Activated CD8-positive, alpha-beta memory T cell treated with anti-CD3 and anti-CD28 coated beads for 1 hour (primary cell): ENCODE measurements at places on chromosomes 2 and 18.

DNA sequence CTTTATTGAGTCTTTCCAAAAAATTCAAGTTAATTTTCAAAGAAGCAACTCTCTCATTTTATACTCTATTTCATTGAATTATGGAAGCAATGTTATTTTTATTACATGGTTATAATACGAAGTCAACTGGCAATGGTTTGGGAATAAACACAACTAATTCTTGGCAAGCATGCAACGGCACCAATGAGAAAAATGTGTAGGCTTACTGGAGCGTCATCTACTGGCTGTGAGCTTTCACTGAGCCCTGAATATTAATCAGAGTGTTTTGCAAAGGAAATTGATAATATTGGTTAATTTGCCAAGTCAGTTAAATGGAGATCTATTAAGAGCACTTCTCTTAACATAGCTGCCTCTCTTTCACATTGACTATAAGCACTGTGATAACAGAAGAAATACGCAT, 163.9 kb downstream of the IKZF2 start:
- DNase-seq: no peak

DNA sequence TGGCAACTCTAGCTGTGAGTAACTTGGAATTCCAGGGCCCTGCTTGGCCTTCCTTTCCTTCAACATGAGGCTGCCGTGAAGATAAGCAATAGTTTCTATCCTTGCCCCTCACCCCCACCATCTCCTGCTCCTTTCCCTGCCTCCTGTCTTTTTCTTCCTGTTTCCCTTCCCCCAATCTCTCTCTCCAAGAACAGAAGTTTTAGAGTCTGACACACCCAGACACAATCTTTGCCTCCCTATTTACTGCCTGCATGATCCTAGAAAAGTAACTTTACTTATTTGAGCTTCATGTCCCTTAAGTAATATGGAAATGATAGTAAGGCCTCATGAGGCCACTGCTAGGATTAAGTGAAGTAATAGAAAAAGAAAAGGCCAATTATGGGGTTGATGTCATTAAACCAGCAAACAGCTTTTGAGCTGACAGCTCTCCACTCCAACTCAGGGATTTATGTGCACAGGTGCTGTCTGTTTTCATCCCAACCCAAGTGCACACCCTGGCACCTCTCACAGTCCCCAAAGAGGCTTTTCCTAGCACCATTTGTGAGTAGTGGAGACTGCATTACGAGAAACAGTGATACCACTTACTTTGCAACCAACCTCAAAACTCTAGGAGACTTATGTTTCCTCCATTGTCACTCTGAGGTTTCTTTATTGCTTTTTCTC, 123.7 kb upstream of the SIX3 start:
- DNase-seq: no peak

GRCh38 chr2:45269149-45269793, 260.0 kb upstream of the SIX2 start:
- DNase-seq: no peak

GRCh38 chr2:178315078-178315477, 120.8 kb downstream of the OSBPL6 start:
- no peak for DNase-seq

DNA sequence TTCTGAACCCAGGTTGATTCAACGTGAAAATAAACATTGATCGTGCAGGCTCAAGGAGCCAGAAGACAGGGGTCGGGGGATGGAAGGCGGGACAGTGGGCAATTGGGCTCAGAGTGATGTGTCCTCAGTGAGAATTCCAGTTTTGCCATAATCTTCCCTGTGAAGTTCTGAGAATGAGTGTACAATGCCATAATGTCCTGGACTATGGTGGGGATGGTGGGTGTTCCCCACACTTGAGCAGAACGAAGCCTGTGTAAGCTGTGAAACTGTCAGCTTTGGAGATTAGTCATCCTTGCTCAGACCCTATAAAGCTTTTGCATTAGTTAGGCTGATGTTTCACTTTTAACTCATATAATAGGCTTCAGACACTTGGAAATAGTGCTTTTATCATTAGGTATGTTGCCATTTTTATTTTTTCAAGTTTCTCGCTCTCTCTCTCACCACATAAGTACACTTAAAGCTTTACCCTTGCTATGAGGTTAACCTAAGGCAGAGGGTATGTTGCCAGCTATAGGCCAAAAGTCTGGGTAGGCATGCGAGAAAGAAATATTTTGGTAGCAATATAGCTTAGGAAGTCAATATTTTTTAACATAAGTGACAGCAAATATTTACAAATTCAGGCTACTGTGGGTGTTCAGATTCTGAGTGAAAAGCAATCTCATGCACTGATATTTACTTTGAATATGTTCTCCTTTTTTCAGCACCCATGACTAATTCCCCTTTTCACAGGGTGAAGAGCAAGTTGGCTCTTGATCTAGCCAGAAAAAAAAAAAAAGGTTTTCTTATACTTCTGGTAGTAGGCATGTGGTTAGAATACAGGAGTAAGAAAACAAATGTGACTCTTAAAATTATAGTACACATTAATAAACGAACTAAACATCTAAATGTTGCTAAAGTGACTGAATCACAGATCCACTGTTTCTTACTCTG, 47.2 kb downstream of the CDC42EP3 start:
- no peak for DNase-seq

DNA sequence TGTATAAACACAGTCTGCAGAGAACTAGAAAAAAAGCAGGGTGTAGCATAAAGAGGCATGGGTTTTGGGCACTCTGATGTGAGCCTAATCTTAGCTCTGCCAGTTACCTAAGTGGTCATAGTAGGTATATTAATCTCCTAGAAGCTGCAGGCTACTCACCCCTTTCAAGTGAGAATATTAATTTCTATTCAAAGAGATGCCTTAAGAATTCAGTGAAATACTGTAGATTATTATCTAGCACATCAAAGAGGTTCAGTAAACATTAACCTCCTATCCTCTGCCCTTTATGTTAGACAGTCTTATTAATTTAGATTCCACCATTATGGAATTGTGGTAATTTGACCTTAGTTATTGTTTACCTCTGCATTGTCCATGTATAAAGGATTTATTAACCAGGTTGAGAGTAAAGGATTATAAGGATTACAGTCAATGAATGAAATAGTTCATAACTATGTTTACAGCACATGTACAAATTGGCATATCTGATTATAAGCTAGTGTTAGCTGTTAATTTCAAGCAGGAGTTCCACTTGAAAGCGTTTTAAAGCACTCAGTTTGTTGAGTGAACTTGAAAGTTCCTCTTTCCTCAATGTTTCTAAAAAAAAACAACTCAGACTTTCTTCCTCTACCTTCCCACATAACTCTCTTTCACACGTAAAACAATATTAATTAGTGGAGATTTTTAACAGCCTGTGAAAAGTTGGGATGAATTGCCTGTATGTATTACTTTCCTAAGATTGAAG, 150.6 kb upstream of the EPC2 start:
- DNase-seq: no peak

DNA sequence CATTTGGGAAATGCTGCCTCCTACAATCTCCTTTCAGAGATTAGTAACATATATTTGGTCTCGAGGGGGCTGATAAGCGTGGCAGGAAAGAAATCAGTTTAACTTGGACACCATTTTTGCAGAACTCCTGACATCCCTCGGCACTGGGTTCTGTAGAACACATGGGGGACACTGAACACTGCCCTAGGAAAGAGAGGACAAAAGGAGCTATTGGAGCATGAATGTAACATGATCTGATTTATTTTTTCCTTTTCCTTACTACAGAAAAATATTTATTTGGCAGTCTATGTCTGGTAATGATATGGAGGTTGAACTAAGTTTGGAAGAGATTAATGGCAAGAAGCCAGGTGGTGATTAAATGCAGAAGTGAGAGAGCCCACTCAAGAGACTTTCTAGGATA, 153.8 kb downstream of the AFF3 start:
- DNase-seq: no peak

DNA sequence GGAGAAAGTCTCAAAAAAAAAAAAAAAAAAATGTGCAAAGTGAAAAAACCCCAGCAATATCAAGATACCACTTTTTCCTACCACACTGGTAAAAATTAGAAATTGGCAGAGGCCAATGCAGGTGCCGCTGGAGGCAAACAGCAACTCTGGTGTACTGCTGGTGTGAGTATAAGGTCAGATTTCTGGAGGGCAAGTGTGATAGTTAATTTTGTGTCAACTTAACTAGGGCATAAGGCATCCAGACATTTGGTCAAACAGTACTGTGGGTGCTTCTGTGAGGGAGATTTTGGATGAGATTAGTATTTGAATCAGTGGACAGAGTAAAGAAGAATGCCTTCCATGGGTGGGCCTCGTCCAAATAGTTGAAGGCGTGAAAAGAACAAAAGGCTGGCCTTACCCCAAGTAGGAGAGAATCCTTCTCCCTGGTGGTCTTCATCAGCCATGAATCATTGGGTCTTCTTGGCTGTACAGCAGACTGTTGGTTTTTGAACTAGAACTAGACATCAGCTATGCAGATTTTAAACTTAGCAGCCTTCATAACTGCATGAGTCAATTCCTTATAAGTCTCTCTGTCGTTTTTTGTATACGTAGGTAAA, 52.8 kb upstream of the FHL2 start:
- DNase-seq: no peak

DNA sequence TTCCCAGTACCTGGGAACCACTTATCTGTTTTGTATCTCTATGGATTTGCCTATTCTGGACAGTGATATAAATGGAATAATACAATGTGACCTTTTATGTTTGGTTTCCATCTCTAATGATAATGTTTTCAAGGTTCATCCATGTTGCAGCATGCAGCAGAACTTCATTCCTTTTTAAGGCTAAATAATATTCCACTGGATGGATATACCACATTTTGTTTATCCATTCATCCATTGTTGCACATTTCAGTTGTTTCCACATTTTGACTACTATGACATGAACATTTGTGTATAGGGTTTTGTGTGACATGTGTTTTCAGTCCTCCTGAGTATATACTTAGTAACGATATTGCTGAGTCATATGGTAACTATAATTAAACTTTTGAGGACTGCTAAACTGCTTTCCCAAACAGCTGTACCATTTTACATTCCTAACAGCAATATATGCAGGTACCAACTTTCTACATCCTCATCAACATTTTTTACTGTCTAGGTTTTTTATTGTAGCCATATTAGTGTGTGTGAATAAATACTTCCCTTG, 17.7 kb upstream of the MARCHF7 start:
- no peak for DNase-seq

GRCh38 chr2:230592775-230593174, 119.9 kb upstream of the CAB39 start:
- DNase-seq: no peak

DNA sequence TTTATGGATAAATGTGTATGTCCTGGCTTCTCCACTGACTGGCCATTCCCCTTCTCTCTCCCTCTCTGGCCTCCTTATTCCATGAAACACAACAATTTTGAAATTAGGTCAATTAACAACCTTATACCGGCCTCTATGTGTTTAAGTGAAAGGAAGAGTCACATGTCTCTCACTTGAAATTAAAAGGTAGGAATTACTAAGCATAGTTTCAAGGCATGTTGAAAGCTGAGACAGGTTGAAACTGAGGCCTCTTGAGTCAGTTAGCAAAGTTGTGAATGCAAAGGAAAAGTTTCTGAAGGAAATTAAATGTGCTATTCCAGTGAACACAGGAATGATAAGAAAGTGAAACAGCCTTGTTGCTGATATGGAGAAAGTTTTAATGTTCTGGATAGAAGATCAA, 69.7 kb downstream of the ADAM23 start:
- no peak for DNase-seq

- DNase-seq: no peak
Measured at GRCh38 chr2:50345701-50346591, 686.0 kb downstream of the NRXN1 start.

GRCh38 chr2:146523196-146523595, 1321.6 kb upstream of the ACVR2A start:
- DNase-seq: no peak

DNA sequence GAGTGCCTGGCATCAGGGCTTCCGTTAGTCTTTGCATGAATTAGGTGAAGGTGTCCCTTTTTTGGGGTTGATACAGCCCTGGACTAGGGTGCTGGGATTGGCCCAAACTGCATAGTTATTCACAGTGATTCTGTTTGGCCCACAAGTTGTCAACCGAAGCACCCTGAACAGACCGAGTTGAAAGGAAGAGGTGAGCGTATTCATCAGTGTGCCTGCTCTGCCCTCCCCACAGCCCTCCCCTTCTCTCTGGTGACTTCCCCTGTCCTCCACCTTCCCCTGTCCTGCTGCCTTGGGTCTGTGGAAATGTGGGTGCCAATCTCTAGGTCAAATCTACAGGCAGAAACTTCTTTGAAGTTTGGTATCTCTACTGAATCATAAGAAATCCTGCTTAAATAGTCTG, 330.5 kb downstream of the DYSF start:
- no peak for DNase-seq

DNA sequence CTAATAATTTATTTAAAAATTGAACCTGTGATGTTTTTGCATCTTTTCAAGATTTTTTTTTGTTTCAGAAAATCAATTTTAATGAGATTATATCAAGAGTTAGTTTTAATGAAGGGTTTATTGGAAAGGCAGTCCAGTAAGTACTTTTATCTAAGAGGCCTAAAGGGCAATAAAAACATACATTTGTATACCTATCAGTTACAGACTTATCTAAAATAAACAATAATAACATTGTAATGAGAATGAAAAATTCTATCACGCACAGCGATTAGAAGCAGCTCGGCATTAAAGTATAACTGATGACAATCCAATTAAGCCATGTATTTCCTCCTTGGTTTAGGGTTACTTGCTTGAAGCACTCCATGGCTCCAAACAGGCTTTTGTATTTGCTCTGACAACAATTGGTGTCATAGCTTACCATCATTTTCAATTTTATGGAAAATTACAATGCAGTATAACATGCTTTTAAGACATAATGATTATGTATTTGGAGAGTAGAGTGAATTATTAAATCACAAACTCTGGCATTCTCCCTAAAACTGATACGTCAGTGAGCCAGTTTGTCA, 629.4 kb downstream of the TSN start:
- no peak for DNase-seq

DNA sequence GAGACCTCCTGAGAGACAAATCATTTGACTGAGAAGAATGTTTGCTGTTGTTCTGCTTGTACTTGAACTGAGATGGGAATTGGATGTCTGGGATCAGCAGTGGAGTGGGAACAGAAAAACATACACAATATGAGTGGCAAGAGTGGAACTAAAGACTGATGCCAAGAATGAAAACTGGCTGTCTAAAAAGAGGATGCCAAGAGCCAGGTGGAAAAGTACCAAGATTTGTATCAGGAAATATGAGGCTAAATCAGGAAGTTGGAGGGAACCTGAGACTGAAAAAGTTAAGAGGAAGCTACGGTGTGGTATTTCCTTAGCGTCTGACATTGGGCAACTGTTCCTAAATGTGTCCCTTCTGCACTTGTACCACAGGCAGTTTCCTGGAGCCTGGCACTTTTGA, 440.9 kb upstream of the CELF4 start:
- DNase-seq: no peak

GRCh38 chr18:76395609-76396008, 99.4 kb downstream of the ZNF516 start:
- DNase-seq: no peak

- DNase-seq: no peak
Measured at GRCh38 chr2:108998911-108999310, 9.9 kb upstream of the EDAR start.

- no peak for DNase-seq
Measured at GRCh38 chr2:49004036-49004626, 150.2 kb downstream of the FSHR start.
